ENCODE measurements at places on chromosomes 2 and 18. TPM values are rescaled to one million over a fixed set of nuclear protein-coding genes. Genes with fewer than 3 reads are reported as not detected.

The HMSD gene
- polyA plus RNA-seq, result 3.6 TPM

The ZNF638 gene
- polyA plus RNA-seq, result 285 TPM

The TUBA3E gene
- 0.18 TPM for polyA plus RNA-seq

The ATP9B gene
- 43.3 TPM for polyA plus RNA-seq

The SERPINB11 gene
- not detected for polyA plus RNA-seq

The APOB gene
- polyA plus RNA-seq, result 5.3 TPM

GRCh38 chr2:87403893-87404175 lies 344.1 kb upstream of the PLGLB2 start:
- DNase-seq, result no peak

- no peak for DNase-seq
These were observed 138.2 kb downstream of the DOK6 start for GRCh38 chr18:69538849-69539248.

DNA sequence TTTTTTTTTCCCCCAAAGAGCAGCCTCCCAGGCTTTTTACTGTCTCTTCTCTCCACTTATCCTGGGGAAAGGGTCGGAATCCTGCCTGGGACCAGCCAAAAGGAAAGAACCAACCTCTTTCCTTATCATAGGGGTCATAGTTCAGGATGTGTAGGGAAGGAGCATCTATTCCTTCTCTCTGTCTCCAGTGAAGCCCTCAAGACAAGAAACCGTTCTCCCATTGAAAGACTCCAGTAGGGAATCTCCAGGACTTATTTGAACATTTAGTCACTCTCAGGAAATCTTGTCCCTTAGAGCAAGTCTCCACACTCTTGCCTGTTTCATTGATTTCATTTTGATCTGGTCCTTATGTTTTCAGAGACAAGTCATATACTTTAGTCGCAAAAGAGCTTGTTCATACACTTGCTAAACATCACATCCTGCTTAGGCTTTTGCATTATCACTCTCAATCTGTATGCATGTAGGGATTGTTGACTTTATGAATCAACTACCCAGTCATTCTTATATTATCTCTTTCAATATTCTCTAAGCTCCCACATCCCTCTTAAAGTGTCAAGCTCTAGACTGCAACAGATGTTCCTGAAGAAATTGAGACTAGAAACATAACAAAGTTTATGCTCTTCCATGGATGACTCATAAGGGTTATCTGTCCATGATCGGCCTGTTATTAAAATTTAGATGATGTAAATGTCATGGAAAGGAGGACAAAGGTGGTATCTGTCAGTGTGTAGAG lies 116.2 kb upstream of the ST6GAL2 start:
- no peak for DNase-seq

DNA sequence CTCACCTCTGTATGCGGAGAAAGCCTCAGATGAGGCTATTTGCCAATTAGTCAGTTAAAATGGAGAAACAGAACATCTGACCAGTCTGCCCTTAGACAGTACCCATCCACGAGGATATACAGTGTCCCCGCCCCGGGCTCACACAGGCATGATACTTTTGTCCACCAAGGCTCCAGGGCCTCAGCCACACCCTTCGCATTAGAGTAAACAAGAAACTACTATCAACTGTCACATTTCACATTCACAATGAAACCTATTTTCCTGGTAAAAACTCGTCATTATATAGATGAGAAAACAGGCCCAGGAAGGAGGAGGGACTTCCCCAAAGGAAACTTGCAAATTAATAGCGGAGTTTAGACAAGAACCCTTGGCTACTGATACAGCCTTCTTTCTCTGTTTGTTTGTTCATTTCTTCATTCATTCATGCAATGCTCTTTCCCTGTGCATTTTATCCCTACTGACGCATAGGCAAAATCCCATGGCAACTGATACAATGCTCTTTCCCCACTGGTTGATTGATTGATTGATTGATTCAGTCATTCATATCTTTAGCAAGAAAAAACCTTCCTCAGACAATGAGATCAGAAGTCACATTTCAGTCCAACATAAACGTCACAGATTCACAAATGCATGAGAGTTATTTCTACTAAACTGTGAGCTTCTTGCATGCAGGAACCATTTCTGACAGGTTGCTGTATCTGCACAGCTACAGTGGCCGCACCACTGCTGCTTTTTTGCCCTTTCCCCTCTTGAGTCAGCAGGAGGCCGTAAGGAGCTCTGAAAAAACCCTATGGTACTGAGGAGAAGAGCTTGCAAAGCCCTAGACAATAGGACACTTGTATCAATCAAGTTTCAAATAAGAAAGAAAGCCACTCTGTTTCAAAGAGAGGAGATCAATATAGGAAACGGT lies 777.1 kb downstream of the RNF144A start:
- no peak for DNase-seq

DNA sequence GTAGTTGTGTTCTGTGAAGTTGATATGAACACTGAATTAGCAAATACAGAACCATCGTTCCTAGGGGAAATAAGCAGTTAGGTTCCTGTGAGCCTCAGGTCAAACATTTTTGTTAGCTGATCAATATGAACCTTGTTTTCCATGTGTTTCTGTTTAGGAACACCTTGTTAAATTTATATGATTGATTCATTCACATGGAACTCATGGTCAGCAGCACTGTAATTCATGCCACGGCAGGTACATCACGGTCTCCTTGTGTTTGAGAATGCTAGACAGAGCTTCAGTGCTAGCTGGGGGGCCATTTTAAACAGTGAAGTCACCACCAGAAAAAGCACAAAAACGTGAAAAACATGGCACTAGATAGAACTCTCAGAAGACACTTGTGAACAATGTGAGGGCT lies 62.2 kb downstream of the MYCN start:
- DNase-seq, result no peak
